Caco-2 (cell line): ENCODE measurements at places on chromosomes 7 and 10.
A peak's percentile ranks its signal among the peaks of the same experiment; 100 is the strongest.

- DNase-seq: peak; percentile 37
Measured at GRCh38 chr10:128463991-128464760, 338.0 kb upstream of the MKI67 start.

GRCh38 chr10:13922586-13922985 is 335.8 kb downstream of the PRPF18 start:
- DNase-seq: no peak

DNA sequence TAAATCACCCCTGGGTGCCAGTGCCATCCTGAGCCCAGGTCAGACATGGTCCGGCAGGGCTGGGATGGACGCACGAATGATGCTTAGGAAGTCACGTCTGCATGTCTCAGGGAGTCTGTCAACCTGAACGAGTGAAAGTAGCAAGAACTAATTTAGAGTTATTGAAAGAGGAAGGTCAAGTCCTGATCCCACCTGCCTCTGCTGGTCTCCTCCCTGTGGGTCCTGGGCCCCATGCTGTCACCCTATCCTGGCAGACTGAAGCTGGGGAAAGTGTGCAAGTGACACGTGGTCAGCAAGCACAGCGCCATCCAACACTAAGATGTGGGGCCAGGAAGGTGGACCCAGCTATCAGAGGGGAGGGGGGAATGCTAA is 26.1 kb upstream of the GRID1 start:
- no peak for DNase-seq

GRCh38 chr7:11336432-11336831 is 362.8 kb downstream of the PHF14 start:
- DNase-seq: no peak

DNA sequence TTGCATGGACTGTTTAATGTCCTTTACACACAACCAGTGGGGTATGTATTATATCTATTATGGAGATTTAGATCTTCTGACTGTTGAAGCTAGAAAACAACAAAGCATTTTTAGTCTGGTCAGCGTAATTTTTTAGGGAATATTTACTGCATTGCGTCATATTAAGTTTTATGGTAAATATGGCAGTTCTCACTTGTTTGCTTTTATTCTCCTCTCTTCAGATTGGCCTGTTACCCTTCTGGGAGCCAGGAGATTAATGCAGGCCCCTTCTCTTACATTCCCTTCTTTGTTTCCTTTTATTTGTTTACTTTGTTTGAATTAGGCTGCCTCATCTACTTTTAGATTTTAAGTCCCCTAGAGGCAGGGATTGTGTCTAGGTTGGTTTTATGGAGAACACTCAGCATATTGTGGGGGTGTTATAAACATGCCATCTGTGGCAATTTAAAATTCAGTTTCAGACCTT is 13.8 kb downstream of the UBE2D1 start:
- DNase-seq: no peak

DNA sequence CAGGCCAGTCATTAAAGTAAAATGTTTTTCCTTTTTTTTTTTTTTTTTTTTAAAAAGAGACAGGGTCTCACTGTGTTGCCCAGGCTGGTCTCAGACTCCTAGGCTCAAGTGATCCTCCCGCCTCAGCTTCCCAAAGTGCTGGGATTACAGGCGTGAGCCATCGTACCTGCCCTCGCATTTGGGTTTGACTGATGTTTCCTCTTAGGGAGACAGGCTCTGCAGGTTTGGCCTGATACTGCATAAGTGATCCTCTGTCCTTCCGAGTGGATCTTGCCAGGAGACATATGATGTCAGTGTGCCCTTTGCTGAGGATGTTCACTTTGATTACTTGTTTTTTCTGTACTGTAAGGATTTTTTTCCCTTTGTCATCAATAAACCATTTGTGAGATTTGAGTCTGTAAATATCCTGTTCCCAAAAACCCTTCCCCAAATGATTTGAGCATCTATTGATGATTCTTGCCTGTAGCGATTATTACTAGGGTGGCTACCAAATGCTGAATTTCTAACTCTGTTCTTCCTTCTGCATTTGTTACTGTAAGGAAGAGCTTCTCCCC is 19.7 kb downstream of the LIMK1 start:
- no peak for DNase-seq

- no peak for DNase-seq
Measured at GRCh38 chr10:116696919-116697318, 45.4 kb downstream of the HSPA12A start.

GRCh38 chr7:123120286-123120685 is 79.5 kb downstream of the SLC13A1 start:
- no peak for DNase-seq

GRCh38 chr10:98525969-98526368 is 79.2 kb upstream of the HPS1 start:
- no peak for DNase-seq

DNA sequence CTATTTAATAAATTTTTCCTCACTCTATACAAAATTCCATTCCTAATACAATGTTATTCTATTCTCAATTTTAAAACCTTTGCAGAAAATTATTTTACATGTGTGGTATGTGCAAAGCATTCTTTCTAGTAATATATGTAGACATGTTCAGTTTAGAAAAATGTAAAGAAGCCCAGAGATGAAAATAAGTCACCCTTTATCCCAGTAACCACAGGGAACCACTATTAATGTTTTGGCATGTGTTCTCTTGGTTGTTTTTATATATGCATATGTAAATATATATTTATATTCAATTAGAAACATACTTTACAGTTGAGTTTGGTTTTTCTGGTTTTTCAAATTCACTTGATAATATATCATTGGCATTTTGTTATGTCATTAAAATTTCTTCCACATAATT is 14.8 kb upstream of the GLCCI1 start:
- DNase-seq: no peak

DNA sequence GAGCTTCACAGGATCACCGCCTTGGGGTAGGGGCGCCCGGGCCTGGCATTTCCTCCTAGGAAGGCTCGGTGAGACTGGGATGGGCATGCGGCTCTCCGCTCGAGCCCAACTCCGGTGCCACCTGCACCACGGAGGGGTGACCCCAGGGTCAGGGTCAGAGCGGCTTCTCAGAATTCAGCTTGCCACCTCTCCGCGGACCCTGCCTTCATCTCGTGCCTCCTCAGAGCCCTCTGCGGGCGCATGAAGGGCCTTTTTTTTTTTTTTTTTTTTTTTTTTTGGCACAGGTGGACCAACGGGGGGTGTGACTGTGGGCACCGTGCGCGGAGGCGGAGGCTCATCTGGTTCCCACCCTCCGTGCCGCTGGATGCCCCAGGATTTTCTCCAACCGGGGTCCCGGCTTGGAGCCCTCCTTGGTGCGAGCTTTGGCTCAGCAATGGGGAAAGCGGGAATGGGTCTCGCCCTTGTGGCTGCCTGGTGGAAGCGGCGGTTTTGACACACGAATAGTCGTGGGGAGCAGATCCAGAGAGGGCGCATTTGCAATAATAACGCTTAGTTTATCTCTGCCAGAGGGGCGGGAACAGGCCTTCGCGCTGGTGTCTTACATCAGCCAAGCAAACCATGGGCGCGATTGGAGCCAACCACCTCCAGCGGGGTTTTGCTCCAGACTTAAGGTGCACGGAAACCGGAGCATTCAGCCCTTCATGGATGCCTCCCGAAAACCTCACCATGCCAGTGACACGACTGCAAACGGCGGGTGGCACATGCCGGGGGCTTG is 5.0 kb upstream of the TNRC18 start:
- peak; percentile 83 for DNase-seq

DNA sequence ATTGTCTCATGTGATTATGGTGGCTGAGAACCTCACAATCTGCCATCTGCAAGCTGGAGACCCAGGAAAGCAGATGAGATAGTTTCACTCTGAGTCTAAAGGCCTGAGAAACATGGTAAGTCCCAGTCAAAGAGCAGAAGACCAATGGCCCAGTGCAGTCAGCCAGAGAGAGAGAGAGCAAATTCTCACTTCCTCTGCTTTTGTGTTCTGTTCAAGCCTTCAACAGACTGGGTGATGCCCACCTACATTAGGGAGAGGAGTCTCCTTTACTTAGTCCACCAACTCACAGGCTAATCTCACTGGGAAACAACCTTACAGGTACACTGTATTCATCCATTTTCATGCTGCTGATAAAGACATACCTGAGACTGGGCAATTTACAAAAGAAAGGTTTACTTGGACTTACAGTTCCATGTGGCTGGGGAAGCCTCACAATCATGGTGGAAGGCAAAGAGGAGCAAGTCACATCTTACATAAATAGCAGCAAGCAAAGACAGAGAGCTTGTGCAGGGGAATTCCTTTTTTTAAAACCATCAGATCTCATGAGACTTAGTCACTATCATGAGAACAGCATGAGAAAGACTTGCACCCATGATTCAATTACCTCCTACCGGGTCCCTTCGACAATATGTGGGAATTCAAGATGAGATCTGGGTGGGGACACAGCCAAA is 4.7 kb upstream of the FRMPD2 start:
- DNase-seq: no peak

- DNase-seq: no peak
Measured at GRCh38 chr10:26438534-26439341, 597 bp downstream of the APBB1IP start.

DNA sequence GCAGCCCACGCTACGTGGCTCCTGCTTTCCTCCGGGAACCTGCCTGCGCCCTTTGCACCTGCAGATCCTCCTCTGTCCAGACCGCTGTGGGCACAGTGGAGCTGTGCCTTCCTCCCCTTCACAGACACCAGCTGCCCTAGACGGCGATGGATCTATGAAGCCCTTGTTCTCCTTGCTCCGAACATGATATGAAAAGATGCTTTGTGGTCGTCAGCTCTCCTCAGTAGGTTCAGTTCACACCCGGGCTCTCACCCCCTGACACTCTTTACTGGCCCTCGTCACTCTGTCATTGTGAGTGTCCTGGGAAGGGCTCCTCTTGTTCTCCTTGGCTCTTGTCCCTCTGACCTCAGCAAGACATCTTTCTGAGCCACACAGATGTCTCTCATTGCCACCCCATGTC is 4.2 kb downstream of the ZNF488 start:
- no peak for DNase-seq

GRCh38 chr10:78769526-78769925 is 299.2 kb upstream of the ZMIZ1 start:
- DNase-seq: no peak

GRCh38 chr7:87570178-87570577 is 30.5 kb downstream of the ABCB1 start:
- DNase-seq: no peak

- no peak for DNase-seq
Measured at GRCh38 chr7:68888971-68889385, 709.3 kb upstream of the AUTS2 start.

DNA sequence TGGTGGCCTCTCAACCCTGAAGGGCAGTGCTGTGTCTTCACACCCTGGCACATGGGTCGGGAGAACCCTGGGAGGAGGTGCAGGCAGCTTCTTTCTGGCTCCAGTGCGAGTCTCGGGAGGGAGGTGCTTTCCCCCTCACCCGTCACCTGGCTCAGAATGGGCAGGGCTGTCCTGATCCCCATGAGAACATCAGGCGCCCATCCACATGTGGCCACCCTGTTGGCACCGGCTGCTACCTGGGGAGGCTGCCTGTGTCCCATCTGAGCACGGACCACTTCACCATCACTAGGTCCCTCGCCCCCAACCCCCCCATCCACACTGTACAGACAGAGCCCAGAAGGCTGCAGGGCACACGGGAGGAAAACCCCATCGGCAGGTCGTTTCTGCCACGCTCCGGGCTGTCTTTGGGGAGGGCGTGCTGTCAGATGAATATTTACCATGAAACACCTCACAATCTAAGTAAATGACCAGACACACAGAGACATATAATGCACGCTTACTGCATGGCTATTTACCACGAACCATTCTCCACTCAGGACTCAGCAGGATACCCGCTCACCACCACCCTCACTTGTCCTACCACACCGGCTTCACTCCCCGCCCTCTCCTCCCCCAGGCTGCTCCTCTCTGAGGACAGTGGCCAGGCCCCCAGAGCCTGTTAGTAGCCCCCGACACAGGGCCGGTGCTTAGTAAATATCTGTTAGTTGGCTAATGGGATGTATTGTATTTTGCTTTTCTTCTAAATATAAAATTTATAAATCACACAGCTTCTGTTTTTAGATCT is 282.2 kb downstream of the DNAJB6 start:
- no peak for DNase-seq

GRCh38 chr10:80555415-80555814 is 17.7 kb downstream of the SH2D4B start:
- no peak for DNase-seq

GRCh38 chr7:112023786-112024185 is 182.4 kb downstream of the DOCK4 start:
- no peak for DNase-seq

DNA sequence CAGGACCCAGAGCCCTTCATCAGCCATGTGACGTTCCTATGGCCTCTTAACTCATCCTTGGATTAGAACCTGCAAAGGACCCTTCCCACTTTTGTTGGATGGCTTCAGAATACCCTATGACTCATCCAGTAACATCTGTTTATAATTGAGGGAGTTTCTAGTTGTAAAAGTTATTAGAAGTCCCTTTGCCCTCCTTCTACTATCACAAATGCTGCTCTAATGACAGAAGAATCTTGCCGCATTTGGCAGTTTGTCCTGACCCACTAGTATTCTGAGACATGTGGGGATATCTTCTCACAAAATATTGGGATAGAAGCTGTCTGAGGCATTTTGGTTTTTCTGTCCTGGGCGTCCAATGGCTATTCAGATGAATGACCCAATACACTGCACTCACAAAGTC is 251.8 kb upstream of the TMEM72 start:
- DNase-seq: no peak

GRCh38 chr10:78899996-78900714 is 168.6 kb upstream of the ZMIZ1 start:
- DNase-seq: peak; percentile 44

DNA sequence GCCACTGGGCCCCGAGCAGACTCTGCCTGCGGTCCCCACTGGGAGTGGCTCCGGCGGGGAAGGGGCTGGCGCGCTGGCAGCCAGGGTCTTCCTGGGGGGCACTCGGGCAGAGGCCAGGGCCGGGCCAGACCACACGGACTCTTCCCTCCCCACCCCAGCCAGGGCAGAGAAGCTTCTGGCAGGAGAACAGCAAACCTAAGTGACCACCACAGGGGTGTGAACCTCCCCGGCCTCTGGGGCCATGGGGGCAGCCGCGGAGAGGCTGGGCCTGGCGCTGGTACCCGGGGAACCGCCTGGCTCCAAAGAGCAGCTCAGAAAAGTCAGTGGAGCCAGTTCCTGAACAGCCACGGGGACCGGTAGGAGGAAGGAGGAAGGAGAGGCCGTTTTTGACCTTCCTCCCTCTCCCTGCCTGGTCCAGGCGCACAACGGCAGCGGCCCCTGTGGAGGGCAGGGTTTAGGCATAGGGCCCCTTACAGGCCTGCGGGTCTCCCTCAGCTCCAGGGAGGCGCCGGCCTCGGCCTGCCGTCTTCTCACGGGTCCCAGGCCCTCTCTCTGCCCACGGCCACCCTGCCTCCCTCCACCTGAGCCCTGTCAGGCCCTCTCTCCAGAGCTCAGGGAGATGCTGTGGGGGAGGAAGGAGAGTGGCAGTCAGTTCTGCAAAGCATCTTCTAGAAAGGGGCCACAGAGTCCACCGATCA is 51.8 kb downstream of the TMEM209 start:
- DNase-seq: no peak
